ENCODE measurements at places on chromosomes 13 and 19. TPM values are rescaled to one million over a fixed set of nuclear protein-coding genes. Genes with fewer than 3 reads are reported as not detected.

The CCNA1 gene
- total RNA-seq: 1.2 TPM

The SYNE4 gene
- not detected for total RNA-seq

The CGB2 gene
- not detected for total RNA-seq

The RASIP1 gene
- 0.74 TPM for total RNA-seq

The C19orf67 gene
- total RNA-seq: not detected

The ANKRD27 gene
- 28.5 TPM for total RNA-seq

The KL gene
- not detected for total RNA-seq

The KRTDAP gene
- not detected for total RNA-seq

The ICAM3 gene
- 7.7 TPM for total RNA-seq

The C2CD4C gene
- total RNA-seq: under 0.01 TPM

The ZNF682 gene
- 3.5 TPM for total RNA-seq

The PLEKHJ1 gene
- 44.4 TPM for total RNA-seq

The PALM3 gene
- total RNA-seq: 0.30 TPM

The KASH5 gene
- total RNA-seq: not detected

The DAND5 gene
- total RNA-seq: not detected

The ZNF69 gene
- 20.1 TPM for total RNA-seq

The LILRB5 gene
- not detected for total RNA-seq

The COL4A2 gene
- total RNA-seq: 2,384 TPM

The SLC44A2 gene
- 42.5 TPM for total RNA-seq

The ZNF844 gene
- 6.7 TPM for total RNA-seq

The RDH8 gene
- not detected for total RNA-seq

The SMIM44 gene
- not detected for total RNA-seq

The EPN1 gene
- 172 TPM for total RNA-seq

The CCDC8 gene
- 25.0 TPM for total RNA-seq

The PNMA8B gene
- total RNA-seq: 1.2 TPM

The LYL1 gene
- total RNA-seq: 5.0 TPM

The NOVA2 gene
- not detected for total RNA-seq

The ZNF98 gene
- not detected for total RNA-seq

The TMPRSS9 gene
- total RNA-seq: not detected

The CPB2 gene
- not detected for total RNA-seq

The SRRM5 gene
- total RNA-seq: 0.05 TPM

Measured in smooth muscle cell of the umbilical artery (primary cell).